Neural crest cell (in vitro differentiated cells): ENCODE measurements at places on chromosomes 3 and 15.

- DNase-seq: no peak
Measured at GRCh38 chr3:193742628-193743027, 149.6 kb downstream of the OPA1 start.

GRCh38 chr15:76282465-76282864, 28.8 kb downstream of the ETFA start:
- no peak for DNase-seq

DNA sequence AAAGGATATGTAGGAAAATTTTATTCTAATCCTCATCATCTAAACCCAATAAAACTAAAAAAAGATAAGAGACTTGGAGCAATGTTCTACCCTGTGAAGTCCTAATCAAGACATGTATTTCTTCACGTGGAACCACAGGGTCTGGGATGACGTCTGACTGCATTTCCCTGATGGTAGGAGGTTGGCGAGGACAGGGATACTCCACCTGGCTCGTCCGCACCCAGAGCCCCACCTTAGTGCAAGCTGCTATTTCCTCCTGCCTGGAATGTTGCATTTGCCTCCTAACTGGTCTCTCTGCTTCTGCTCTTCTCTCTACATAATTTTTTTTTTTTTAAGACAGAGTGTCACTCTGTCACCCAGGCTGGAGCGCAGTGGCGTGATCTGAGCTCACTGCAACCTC, 57.7 kb upstream of the RASGRP1 start:
- DNase-seq: no peak

DNA sequence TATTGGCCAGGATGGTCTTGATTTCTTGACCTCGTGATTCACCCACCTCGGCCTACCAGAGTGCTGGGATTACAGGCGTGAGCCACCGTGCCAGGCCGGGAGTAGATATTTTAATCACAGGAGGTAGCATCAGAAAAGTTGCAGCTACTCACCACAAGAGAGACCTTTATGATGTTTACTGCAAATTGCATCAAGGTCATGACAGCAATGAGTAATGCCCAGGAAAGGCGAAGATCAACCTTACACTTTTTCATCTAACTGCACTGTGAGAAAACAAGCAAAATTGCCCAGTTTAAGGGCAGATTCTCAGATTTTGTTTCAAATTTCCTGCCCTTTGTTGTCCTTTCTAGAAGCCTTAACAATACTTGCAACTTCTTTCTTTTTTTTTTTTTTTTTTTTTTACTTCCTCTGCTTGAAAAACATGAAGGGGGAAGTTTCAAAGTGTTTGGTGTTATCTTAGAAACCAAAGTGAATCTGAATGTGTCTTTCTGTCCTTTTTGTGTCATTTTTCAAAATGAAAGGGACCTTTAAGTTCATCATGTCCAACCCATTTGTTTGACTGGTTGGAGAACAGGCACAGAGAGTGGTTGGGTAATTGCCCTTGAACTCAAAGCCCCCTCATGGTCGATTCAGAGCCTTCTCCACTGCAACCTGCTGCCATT, 25.0 kb downstream of the TGFBR2 start:
- no peak for DNase-seq
